ENCODE measurements at places on chromosomes 13 and 19.
A peak's percentile ranks its signal among the peaks of the same experiment; 100 is the strongest.

GRCh38 chr13:47218611-47219010 lies 321.8 kb upstream of the HTR2A start:
- DNase-seq = no peak

- no peak for DNase-seq
These were observed 85.9 kb downstream of the SLITRK1 start for GRCh38 chr13:83796364-83796763.

GRCh38 chr19:32464279-32464678 lies 58.7 kb downstream of the DPY19L3 start:
- DNase-seq = no peak

DNA sequence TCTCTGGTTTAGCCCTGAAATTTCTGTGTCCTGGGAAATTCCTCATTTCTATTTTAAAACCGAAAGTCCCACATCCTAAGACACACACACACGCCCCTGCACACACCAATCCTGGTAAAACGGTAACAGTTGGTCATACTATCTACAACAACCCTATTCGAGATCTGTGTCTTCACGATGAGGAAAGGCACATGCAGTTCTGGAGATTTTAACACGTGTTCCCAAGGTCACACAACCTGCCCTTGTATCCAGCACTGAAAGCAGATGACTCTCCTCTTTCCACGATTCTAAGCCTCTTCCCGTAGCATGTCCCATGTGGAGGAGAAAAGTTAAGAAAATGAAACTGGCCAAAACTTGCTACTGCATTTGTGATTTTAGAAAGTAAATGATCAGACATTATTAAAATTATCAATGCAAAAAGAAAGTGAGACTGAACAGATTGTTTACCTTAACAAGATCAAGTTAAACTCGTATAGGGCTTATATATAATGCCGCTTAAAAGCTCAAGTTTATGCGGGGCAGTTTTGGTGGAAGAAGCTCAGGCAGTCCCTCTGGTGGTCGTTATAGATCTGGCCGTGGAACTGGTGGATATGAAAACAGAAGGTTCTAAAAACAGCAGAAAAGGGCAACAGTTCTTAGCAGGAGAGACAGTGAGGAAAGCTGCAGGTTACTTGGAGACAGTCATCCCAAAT lies 32.7 kb downstream of the VSTM1 start:
- no peak for DNase-seq

DNA sequence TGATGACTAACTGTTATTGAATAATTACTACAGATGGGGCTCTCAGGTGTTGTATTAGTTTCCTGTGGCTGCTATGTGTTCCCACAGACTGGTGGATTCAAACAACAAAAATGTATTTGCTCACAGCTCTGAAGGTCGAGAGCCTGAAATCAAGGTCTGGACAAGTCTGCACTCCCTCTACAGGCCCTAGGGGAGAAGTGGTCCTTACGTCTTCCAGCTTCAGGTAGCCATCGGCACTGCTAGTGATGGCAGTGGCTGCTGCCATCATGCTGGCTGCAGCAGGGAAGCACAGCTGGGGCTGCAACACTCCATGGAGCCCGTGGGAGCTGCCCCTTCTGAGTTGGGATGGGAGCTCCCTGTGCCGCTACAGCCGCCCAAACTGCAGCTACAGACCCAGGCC lies 1.9 kb downstream of the TEX26 start:
- DNase-seq = no peak

- DNase-seq = no peak
These were observed 16.9 kb downstream of the ZSCAN5C start for GRCh38 chr19:56218961-56219360.

GRCh38 chr19:47469719-47470118 lies 2.0 kb downstream of the SLC8A2 start:
- no peak for DNase-seq

DNA sequence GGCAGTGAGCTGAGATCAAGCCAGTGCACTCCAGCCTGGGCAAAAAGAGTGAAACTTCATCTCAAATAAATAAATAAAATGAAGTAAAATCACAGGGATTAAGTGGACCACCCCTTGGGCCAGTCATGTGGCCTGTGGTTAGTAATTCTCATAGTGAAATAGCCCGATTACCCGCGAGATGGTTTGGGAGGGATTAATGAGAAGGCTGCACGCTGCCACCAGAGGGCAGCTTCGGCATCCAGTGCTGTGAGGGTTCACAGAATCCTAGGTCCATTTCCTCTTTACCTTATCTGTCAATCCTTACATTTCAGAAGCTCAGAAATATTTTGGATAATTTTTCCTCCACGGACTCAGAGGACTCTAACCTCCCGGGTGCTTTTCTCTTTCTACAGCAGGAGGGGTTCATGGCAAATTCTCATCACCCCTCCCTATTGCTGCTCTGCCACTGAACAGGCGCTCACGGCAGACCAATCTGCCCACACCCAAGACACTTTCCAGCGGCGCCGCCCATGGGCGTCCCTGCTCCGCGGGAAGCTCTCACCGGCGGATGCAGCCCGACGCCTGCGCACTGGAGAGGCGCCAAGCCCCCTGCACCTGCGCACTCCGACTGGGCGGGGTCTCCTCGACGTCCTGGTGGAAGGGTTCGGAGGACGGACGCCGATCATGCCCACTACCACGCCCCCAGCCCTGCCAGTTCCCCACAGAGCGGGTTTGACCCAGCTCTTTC lies 11.0 kb downstream of the ZNF835 start:
- DNase-seq = no peak

DNA sequence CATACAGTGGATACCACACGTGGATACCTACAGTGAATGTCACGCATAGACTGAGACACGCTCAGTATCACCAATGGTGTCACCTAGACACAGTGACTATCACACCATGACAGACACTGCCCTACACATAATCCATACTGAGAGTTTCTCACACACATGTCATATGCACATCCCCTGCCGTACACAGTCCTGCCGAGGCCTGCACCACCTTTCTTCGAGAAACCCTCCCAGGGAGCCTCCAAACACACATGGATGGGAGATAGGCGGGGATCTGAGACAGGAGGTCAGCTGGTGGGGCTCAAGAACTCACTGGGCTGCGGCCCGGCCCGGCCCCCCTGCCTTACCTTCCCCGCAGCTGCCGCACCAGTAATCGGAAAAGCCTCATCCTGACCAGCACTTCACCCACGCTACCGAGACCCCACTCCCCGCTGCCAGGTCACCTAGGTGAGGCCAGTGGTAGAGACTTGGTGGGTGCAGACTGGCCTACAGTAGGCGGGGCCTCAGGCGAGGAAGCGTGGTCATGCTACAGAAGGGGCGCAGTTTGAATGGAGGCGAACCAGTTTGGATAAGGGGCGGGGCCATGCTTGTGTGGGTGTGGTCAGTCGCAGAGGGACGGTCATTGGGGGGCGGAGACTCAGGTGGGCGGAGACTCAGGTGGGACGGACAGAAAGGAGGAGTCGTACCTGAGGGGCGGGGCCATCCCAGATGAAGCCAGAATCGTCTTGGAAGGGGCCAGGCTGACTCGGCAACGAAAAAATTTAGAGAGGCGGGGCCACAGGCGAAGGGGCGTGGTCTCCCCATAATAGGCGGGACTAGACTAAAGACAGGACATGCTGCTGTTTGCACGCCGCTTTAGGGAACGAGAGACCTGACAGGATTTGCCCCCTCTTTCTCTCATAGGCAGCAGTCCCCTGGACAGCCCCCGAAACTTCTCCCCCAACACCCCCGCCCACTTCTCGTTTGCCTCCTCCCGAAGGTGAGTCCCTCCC lies 2.1 kb downstream of the MAST1 start:
- no peak for DNase-seq

GRCh38 chr13:98994896-98995295 lies 17.0 kb upstream of the DOCK9 start:
- no peak for DNase-seq

- no peak for DNase-seq
These were observed 791.7 kb upstream of the PCDH20 start for GRCh38 chr13:62207388-62207787.

DNA sequence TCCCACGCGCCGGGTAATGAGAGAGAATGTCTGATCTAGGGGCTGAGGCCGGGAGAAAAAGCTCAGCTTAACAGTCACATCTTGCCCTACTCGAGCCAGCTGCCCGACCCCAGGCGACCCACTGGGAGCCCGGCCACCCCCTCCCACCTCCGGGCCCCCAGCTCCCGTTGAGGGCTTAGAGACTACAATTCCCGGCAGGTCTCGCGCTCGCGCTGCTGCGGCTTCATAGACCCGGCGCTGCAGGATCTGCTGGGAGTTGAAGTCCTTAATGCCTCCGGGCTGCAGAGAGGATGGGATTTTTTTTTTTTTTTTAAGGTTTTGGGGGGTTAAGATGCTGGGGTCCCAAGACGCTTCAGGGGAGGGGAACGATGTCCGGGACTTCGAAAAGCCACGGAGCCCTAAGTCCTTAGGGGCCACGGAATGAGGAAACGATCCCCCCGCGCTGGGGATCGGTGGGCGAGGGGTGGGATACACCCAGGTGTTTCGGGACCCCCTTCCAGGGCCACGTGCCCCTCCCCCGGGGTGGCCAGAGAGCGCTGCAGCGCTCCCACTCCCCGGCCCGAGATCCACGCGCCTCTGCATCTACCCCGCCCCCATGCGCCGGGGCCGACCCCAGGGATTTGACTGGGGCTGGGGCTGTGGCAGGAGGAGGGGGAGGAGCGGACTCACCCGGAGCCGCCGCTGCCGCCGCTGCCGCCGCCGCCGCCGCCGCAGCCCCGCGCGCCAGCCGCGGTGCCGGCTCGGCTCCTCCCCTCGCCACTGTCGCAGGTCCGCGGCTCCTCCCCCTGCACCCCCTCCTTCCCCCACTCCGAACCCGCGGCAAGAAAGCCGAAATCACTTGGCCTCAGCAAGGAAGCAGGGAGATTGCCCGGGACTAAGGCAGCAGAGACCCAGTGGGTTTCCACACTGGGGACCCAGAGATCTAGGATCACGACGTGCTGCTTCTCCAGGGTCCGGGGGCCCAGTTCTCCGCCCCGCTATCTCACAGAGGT lies at the start of gene SYT3:
Gene SYT3 (minus strand): TSS at position 761 of the 992 bp plus-strand sequence. CDS start 2,470 bp downstream, outside the sequence.
- DNase-seq = no peak

- DNase-seq = no peak
These were observed 156.6 kb downstream of the TM9SF2 start for GRCh38 chr13:99657848-99658260.

DNA sequence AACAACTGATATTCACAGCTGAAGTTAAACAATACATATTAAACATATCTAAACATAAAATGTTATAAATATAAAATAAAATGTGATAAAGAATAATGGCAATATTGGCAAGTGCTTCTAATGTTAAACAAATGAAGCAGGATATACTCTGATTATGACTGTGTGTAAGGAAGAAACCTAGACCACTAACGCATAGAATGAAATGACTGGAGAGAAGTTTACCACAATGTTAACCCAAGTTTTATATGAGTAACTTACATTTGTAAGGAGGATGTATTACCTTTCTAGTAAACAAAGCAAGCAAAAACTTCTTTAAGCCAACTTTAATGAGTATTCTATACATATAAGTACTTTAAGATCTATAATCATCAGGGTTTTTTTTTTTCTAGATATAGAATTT lies 43.0 kb downstream of the RB1 start:
- DNase-seq = no peak

DNA sequence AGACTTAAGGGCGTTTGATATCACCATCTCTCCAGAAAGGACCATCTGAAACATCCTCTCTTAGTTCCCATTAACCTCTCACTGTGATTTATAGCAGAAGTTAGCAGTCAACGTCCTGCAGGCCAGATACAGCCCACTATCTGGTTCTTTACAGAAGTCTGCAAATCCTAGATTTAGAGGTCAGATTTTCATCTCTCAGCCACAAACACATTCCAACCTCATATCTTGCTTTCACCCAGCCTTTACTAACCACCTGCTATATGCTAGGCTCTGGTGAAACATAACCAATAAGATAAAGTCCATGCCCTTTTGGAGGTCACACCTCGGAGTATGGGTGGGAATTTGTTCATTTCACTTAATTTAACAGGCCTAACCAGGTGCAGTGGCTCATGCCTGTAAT lies 76.8 kb upstream of the CACNA1A start:
- DNase-seq = no peak

DNA sequence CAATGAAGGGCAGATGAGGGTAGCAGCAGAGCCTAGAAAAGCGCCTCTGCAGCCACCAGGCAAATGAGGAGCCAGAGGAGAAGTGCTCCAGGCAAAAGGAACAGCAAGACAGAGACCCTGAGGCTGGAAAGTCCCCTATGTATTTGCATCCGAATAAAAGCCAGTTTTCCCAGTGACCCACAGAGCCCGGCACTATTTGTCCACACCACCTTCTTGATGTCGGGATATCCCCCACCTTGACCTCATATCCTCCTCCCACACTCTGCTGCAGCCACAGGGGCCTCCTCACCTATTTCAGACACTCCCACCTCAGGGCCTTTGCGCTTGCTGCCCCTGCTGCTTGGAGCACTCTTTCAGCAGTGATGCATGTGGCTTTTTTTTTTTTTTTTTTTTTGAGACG lies 6.6 kb downstream of the ATG4D start:
- DNase-seq = no peak

DNA sequence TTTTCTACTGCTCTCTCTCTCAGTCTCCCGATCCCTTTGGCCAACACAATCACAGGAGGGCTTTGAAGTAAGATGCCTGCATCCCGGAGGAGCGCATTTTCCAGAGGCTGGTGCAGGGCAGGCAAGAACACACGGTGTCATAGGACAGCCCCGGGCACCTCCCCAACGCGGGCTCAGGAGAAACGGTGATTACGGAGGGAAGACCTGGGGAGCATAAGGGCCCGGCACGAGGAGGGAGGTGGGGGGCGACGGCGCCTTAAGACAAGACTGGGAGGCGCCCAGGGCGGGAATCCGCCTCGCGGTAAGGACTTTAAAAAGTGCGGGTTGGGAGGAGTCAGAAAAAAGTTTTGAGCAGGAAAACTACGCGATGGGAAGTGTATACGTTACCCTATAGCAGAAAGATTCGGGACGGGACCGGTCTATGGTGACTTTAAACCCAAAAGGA lies 18.7 kb upstream of the ZNF888 start:
- peak; percentile 2 for DNase-seq

DNA sequence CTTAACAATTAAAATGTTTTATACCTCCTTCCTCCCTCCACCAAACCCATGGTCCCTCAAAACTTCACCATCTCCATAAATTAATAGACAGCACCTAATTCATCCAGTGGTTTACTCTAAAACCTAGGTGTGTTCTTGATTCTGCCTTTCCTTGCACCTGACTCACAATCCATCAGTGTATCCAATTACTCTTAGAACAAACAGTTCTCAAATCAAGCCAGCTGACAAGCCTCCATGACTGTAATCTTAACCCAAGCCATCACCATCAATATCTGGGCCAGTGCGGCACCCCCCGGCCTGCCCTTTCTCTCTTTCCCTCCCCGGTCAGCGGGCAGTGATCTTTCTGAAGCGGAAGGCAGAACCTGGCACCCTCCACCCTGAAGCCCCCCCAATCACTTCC lies 75.6 kb downstream of the TNFRSF19 start:
- DNase-seq = no peak

DNA sequence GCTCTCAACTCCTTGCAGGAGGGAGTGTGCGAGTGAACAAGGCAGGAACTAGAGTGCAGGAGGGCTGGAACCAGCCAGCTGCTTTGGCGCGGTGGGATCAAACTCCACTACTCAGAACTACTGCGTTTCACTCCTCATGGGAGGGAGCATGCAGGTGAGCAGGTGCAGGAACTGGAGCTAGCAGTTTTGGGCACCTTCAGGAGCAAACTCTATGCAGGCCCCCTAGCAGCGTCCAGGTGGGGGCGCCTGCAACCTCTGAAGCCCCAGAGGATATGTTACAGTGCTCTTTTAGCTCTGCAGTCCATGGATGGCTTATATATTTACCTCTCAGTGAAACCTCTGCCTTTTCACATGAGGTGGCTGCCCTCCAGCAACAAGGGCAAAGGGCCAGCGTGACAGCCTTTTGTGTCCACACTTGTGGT lies 1303.4 kb downstream of the PCDH9 start:
- no peak for DNase-seq

All from stimulated activated naive CD4-positive, alpha-beta T cell treated with Interleukin-2 at 50 U/mL for 16 hours (primary cell).